Stimulated activated effector memory CD8-positive, alpha-beta T cell treated with anti-CD3 and anti-CD28 coated beads, Interleukin-12 subunit alpha, Interleukin-12 subunit beta, amount 100 ng/mL, for 72 hours (primary cell): ENCODE measurements at places on chromosomes 3 and 15.

GRCh38 chr3:155641956-155642355, 102.9 kb downstream of the PLCH1 start:
- no peak for DNase-seq

GRCh38 chr3:129690406-129690805, 83.9 kb upstream of the PLXND1 start:
- peak; percentile 51 for DNase-seq

DNA sequence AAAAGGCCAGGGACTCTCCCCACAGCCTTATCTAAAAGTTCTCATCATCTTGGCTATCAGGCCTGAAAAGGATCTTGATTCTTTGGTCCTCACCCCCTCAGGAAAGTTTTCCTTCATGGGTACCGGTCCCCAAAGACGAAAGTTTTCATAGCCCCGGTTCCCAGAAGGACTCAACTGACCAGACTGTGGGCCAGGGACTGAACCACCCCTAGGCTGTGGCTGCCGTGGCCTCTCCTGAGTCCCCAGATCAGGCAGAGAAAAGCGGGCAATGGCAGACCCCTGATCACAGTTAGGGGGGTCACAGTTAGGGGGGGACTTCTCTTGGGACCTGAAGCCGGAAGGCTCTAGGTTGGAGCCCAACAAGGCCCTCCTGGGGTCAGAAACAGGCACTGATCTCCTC, 54.8 kb downstream of the LHFPL4 start:
- no peak for DNase-seq

DNA sequence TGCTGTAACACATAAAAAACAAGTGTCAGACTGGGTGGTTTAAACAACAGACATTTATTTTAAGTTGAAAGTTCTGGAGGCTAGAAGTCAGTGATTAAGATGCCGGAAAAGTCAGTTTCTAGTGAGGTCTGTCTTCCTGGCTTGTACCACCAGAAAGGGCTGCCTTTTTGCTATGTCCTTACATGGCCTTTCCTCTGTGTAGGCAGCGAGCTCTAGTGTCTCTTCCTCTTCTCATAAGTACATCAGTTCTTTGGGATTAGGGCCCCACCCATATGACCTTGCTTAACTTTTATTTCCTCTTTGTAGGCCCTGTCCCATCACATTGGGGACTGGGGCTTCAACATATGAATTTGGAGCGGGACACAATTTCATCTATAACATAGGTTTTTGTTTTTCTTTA, 128.0 kb downstream of the BBX start:
- no peak for DNase-seq

DNA sequence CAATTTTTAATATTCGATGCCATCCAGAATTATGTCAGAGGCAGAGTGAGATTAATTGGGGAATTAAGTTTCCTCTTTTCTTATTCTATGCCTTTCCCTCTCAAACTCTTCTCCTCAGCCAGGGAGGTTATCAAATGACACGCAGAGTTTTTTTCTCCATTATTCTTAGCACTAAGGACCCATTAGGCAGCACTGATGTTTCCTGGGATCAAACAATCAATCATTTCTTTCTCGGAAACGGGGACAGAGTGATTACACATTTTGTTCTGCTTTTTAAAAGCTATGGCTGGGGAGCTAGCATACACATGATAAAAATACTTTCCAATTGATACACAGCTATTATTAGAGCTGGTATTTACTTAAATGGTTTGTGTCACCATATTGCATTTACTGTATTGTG, 35.3 kb upstream of the PSMD6 start:
- no peak for DNase-seq

- DNase-seq = no peak
Observed at GRCh38 chr3:6147883-6148282, 713.0 kb upstream of the GRM7 start.

DNA sequence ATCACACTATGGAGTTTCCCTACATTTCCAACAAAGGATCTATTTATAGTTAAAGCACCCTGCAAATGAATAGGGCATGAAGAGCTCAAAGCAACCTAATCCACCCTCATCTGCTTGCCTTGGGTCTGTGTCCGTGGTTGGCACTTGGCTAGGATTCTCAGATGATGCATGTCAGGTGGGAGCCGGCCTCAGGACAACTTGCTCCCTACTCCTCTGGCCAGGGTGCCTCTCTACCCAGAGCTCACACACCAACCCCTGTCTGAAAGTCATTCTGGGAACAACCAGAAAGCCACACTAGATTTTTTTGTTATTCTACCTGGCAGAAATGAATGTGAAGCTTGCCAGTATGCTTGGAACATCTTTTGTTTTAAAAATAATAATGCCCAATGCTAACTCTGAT, 13.2 kb downstream of the ARHGEF3 start:
- DNase-seq = no peak

DNA sequence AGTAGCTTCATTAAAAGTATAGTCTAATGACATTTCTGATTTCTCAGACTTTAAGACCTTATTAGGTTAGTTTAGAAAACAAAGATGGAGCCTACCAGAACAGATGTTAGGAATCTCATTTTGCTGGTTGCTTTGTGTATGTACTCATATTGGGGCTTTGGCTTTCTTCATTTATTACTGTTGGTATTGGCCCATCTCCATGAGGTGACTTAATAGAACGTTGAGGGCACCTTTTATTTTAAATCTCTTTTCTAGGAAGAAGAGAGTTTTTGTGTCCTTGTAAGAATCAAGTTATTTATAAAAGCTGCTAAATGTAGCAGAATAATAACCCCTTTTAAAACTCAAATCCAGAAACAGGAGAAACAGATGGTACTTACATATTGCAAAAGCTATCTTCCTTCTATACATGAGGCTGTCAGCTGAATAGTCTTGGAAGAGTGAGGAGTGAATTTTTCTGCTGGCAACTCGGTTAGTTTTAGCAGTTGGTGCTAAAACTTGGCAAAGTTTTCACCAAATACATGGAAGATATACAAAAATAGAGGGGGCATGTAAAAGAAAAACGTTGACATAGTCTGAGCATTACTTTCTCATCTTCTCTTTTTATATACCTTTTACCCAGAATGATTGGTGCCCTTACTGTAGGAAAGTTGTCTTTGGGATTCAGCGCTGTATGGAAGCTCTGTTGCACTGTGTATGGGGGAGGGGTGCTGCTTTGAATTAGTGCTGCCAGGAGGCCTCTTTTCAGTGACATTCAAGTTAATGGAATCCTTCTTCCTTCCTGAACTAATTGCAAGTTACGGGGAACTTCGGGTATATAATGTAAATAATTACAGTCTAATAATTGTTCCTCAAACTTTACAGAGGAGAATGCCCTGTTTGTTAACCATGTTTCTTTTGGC, 35.8 kb downstream of the CTNNB1 start:
- no peak for DNase-seq

GRCh38 chr15:87490666-87491065, 765.9 kb downstream of the NTRK3 start:
- DNase-seq = no peak

- no peak for DNase-seq
Observed at GRCh38 chr3:108079877-108080276, 11.0 kb downstream of the CD47 start.

DNA sequence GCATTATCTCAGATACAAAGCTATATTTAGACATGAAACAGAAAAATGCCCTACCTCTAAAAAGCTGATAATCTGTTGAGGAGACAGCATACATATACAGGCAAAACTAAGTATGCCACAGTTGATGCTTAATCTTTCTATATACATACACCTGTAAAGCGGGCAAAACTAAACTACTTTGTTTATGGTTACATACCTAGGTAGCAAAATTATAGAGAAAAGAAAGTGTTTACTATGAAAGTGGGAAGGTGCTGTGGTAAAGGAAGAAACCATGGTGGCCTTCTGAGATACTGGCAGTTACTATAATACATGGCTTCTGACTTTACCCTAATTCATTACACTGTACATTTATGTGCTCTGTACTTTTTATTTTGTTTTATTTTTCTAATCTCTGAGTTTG, 36.0 kb upstream of the NR1I2 start:
- no peak for DNase-seq

DNA sequence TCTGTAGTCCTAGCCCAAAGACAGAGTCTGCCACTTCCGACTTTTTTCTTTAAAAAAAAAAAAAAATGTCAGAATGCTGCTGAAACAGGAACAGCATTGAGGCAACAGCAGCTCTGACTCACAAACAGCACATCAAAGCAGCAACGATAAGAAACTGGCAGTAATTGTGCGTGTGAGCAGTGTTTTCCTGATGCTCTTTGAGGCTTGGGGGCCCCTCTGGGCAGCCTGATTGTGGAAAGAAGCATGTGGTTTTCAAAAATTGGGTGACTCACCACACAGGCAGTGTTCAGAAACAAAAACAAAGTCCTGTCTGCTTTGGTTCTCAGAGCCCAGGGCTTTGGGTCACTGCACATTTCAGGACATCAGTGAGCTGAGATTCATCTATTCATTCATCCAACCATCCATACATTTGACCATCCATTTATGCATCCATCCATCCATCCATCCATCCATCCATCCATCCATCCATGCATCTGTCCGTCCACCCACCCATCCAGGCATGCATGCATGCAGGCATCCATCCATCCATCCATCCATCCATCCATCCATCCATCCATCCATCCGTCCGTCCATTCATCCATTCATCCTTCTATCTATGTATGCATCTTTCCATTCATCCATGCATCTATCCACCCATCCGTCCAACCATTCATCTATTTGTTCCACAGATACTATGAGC, 308.4 kb downstream of the RPLP1 start:
- DNase-seq = peak; percentile 54

DNA sequence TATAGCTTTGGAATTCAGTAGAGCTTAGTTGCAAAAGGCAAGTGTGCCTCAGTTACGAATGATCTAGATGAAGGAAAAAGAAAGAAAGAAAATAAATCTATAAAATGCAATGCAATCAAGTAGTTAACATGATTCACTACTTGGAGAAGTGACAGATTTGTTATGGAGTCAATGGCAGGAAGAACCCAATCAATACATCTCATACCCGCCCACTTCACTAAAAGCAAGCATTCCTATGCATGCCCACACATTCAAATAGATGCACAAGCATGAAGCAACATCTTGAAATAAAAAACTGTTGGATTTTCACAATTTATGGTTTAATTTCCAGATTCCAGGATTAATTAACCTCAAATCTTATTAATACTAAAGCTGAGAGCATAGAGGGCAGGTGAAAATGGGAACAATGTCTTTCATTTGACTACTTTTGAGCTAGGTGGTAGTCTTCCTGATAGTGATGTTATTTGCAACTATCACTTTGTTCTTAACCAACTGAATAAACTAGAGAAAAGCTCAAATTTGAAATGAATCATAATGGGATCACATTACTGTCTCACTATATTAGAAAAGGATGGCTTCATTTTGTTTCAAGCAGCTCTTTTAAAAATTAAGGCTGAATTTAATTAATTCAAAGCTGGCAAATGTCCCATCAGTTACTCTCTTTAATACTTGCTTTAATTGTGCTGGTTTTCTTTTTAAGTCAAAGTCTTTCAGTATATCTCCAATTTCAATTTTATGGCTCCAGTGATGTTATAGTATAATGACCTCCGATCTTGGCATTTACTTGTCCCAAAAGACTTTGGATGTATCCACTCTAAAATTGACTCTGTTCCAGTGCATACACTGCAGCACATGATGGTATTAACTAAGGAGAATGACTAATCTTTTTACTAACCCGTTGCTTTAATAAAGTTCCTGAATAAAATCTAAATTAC, 46.7 kb upstream of the CCDC50 start:
- no peak for DNase-seq

DNA sequence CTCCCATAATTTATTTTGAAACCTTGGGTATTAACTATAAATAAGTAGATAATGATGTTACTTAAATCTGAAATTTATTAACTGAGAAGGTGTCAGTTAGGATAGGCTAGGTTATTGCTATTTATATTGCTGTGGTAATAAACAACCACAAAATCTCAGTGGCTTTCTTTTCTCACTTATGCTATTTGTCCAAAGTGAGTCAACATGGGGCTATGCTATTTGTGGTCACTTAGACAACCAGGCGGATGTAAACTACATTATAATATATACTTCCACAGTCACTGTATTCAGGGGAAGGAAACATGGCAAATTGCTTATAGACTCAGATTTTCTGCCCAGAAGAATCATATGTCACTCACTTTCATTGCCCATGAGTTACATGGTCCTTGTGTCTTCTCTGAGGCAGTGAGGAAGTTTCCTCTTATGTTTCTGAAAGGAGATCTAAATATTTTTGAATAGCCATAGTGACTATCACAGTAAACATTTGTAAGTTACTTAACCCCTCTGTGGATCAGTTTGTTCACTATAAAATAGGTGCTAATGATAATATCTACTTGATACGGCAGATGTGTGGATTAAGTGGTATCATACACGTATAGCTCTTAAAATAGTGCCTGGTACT, 19.8 kb downstream of the HMG20A start:
- DNase-seq = no peak

- no peak for DNase-seq
Observed at GRCh38 chr15:68729789-68730411, 90.8 kb downstream of the ANP32A start.

- DNase-seq = no peak
Observed at GRCh38 chr3:62010989-62011388, 362.4 kb downstream of the FEZF2 start.

DNA sequence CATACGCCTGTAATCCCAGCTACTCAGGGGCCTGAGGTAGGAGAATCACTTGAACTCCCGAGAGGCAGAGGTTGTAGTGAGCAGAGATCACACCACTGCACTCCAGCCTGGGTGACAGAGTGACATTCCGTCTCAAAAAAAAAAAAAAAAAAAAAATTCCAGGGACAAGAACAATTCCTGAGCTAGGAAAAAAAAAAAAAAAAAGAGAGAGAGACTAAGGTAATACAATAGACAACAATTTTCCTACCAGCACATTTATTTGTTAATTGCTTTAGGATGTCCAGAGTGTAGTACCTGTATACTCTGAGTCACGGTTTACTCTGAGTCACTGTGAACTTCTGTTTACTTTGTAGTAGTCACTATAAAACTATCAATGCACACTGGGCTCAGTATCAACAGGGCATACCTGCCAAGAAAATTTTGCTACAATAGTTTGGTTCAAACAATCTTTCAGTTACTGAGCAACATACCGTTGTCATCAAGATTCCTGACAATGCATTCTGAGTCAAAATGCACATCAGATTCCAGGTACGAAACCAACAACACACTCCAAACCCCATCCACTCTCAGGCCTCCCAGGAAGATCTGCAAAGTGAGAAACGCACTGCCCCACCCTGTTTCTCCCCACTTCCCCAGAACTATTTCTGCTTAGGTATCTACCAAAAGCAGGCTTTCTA, 28.3 kb downstream of the IGF2BP2 start:
- DNase-seq = no peak

GRCh38 chr3:52433328-52433995, 11.4 kb downstream of the SEMA3G start:
- DNase-seq = no peak

DNA sequence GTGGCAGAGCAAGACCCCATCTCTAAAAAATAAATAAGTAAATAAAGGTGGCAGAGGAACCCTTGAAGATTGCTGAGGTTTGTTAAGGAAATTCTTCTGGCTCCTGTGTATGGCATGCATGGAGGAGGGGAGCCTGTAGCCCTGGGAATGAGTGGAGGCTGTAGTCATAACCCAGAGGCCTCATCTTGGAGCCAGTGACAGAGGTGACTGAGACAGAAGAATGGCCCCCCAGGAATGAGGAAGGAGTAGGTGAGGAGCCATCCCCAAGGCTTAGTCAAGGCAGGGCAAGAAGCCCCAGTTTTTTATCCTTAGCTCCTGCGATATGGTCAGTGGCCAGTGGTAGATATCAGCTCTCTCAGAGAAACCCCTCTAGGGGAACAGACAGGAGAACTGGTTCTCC, 46.5 kb downstream of the BSN start:
- no peak for DNase-seq
